ENCODE measurements at places on chromosomes 4 and X.

DNA sequence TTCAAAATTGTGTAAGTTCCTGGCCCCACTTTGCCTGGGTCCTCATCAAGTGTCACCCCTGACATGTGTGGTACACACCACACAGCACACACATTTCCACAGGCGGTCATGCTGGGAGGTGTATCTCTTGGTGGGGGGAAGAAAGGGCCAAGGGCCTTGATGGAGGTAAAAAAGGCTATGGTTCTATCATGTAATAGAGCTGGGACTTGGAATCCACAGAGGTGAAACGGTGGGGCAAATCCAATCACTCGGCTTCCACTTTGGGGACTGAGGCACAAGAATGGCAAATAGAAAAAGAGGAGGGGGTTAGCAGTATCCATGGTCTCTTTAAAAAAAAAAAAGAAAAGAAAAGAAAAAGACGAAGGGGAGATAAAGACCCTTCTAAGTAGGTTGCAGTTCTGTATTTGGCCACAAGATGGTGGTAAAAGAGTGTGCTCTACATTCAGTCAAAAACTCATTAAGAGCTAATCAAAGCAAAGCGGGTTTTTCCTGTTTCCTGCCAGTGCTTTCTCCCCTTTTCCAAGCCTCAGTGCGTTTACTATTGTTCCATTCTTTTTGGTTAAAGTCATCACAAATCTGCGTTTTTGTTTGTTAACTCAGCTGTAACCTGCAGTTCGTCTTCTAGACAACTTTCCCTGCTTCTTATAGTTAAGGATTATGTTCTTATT, 37.0 kb upstream of the ATP6AP2 start:
- DNase-seq, result no peak

DNA sequence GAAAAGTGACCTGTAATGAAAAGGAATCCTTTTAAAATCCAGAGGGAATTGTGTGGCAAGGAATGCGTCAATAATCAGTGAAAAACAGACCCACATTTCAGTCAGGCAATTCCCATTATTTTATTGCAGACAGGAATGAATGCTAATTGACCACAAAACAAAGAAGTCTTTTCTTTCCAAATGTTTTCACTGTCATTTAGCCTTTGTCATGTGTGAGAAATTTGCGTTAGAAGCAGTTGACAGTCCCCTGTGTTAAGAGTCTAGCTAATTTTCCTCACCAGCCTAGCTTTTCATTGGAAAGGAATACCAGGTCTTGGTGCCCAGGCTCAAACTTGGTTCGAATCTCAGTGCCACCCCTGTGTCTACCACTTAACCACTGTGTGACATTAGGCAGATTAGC, 83.4 kb downstream of the KIT start:
- no peak for DNase-seq

DNA sequence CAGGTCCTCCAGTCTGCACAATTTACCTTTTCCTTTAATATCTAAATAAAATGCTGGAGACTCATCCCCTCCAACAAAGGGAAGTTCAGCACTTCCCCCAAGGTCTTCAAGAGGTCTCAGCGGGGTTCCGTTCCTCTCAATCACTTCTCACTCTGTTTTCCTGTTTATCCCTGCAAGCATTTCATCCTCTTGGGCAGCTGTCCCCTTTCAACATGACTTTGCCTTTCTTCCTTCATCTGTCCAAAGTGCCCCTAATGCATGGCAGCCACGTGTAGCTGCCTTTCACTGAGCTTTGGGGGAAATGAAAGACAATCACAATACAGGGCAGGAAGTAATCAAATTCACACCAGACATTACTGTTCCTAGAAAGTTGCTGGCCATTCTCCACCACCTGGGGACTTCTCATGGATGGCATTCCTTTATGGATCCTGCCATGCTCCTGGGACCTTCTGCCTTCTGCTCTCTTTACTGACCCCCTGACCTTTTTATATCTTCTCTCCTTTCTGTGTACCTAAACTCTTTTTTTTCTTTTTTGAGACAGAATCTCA, 79.7 kb upstream of the USP9X start:
- no peak for DNase-seq

- DNase-seq, result no peak
Observed at GRCh38 chr4:147530723-147531122, 49.8 kb downstream of the EDNRA start.

DNA sequence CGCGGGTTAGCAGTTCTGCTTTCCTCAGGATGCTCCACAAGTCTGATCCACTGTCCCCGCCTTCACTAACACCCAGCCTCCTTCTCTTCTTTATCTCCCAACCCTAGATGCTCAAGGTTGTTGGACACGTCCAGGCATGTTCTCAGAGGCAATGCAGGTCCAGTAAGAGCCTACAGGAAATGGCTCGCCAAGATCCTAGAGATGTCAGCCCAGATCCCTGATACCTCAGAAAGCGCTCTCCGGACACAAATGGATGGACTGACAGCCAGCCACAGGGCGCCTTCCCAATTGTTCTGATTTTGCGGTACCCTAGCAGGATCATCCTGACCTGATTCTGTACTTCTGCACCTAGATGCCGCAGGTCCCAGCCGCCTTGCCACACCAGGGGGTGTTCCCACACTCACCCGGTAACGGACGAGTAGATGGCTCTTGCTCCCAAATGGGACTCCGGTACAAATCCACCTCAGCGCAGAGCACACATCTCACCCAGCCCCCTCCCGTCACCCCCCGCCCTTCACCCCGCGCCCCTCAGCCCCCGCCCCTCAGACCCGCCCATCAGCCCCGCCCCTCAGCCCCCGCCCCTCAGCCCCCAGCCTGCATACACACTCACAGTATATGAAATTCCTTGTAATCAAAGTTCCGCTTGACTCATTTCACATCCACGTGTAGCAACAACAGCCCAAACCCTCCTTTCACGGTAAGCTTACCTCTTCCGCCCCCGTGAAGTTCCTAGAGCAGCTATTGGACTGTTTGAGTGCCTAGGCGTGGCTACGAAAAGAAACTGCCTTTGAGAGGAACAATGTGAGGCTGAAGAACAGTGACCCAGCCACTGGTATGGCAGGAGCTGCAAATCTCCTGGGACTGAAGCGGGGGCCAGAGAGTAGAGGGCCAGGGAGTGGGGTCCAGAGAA, at the start of gene EDA2R:
Gene EDA2R (minus strand): TSS at position 488 of the 910 bp plus-strand sequence. CDS start 23,058 bp downstream, outside the sequence.
- peak; percentile 29 for DNase-seq

Measured in activated naive CD4-positive, alpha-beta T cell treated with Interleukin-2 at 50 U/mL for 16 hours (primary cell).